ENCODE measurements at places on chromosomes 11 and 22.

DNA sequence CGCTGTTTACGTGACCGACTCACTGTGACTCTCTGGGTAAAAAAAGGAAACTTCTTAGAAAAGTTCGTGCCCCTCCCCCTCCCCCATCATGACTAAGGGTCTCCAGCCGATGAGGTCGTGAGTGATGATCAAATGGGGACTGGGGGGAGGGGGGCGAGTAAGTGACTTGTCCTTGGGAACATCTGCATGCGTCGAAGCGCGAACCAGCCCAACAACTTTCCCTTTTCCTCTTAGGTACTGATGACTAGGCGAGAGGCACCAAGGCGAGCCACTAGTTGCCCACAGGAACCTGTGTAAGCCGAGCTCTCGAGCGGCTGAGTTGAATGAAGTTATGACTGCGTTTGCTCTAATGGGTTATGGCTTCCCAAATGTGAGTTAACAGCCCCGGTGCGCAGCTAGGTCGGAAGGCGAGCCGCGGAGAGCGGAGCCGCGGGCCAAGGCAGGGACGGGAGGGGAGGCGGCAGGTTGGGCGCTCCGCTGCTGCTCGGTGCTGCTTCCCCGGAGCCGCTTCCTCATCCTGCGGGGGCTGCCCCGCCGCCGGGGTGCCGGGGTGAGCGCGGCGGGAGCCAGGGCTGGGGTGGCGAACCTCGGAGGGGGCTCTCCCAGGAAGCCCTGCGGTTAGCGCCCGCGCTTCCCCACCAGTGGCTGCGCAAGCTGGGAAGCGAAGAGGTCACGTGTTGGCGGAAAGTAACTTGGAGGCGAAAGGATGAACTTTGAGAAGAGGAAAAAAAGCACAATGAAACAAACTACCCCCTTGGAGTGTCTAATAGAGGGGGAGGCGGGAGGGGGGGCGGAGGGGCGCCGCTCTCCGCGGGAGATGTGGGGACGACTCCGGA, 22.1 kb upstream of the BDNF start:
- no peak for DNase-seq

DNA sequence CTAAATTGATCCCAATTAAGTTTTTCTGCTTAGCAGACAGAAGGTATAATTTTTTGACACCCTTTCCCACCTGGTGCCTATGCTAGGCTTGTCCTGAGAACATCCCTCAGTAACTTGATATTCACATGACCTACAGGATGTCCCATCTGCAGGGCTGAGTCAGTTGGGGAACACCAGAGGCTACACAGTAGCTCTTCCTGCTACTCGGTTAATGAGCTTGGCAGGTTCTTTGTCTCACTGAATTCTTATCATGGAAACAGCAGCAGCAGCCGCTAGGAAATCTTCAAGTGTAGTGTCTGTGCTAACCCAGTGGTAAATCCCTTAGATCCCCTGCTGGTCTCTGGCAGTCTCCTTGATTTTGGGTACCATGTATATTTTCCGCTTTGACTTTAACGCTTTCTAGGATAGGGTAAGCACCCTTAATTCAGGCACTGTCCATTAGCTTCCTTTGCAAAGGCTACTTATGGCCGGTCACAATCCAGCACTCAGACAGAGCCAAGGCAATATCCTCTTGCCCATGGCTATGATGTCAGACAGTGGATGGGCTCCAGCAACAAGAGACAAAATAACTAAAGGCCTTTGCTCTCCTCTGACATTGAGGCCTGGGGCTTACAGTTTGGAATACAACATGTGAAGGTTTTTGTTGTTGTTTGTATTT, 8.5 kb downstream of the MRPL16 start:
- DNase-seq = no peak

DNA sequence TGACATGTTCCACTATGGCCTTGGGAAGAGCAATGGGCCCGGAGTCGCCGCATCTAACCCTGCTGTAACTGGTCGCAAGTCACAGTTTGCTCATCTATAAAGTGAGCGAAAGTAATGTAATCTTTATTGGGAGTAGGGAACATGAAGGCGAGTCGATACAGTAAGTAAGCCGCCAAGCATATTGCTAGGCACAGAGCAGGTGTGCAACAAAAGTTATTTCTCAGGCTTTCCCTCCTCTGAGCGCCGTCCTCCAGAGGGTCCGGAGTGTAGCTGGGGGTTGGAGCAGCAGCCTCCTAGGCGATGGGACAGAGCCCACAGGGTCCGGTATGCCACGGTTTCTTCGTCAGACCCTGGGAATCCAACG, 343 bp upstream of the SPON1 start:
- no peak for DNase-seq

- DNase-seq = no peak
These were observed 1.5 kb downstream of the DGKZ start for GRCh38 chr11:46348566-46349401.

- DNase-seq = no peak
These were observed 18.4 kb upstream of the TECTA start for GRCh38 chr11:121082670-121083069.

DNA sequence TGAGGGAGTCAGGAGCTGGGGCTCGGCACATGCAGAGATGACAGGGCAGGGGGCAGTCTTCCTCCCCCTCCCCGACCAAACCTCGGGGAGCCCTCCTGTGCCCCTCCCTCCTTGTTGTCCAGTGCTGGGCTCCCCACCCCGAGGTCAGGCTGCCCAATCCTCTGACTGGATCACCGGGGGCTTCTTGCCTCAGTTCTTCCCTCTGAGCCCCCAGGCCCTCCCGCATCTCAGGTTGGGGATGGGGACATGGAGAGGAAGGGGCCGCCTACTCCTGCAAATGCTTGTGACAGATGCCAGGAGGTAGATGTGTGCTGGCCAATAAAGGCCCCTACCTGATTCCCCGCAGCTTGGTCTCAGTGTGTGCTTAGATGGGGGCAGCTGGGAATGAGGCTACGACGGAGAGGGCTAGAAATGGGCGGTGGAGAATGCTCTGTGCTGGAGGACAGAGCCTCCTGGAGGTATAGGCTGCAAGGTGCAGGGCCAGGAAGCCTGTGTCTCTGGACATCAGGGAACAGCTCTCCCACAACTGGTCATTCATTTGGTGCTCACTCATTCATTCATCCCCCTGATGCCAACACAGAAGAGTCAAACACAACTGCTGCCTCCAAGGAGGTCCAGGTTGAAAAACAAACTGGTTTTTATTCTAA, 8.4 kb downstream of the RHBDD3 start:
- DNase-seq = no peak

Measured in stimulated activated CD4-positive, alpha-beta T cell treated with anti-CD3 and anti-CD28 coated beads, Interleukin-1b, Interleukin-23, amount 100 ng/mL, for 1 hour (primary cell).